ENCODE measurements at places on chromosomes 16 and 17.

DNA sequence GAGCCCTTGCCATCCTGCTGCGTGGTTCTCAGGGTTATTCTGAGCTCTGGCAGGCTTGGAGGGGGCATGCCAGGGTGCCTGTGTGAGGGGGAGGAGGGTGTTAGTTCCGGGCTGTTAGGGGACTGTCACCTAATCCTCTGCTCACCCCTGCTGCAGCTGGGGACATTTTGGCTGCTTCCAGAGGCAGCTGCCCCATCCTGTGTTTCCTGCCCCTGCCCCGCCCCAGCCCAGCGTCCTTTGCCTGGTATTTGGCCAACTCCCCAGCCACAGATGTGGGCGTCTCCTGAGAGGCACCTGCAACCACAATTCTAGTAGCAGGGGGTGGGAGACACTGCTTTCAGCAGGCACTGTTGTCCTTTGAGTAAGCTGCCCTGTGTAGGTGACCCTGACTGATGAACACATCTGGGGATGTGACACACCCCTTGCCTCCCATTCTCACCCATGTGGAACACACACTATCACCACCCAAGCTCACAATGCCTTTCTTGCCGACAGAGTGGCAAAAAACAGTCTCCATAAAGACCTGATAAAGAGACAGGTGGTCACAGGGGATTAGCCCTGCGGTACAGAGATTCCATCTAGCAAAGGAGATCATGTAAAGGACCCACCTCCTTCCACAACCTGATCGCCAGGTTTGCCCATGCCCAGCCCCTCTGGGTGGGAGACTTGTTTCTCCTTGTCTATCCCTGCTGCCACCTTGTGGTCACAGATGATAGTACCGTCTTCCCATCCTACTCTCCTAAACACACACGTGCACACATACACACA, at the start of gene CHRNE:
CHRNE (minus strand) TSS at position 48 of the 768 bp plus-strand sequence; CDS start at position 13, 35 bp downstream.
- peak; percentile 84 for DNase-seq

DNA sequence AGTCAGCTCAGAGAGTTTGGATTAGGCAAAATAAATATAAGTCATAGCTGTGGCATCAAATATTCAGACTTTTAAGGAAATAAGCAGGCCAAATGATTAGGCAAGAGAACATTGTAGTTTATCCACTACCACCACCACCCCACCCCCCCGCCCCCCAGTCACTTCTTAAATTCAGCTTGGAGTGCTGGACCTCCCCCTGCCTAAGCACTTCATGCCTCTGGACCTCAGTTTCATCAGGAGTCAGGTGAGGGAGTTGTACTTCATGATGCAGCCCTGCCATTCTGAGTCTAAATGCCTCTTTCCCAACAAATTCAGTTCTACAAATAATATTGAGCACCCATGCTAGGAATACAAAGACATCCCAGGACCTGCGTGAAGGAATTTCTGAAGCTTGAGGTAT, 2.0 kb downstream of the POLR2C start:
- DNase-seq: no peak

GRCh38 chr16:57807968-57808528, 5.8 kb upstream of the KIFC3 start:
- peak; percentile 73 for DNase-seq

- DNase-seq: no peak
Observed at GRCh38 chr17:65690626-65691310, 129.3 kb upstream of the AXIN2 start.

GRCh38 chr16:89855301-89855945, 18.0 kb upstream of the TCF25 start:
- DNase-seq: no peak

- no peak for DNase-seq
Observed at GRCh38 chr16:631808-632358, 1.1 kb downstream of the WFIKKN1 start.

GRCh38 chr16:88643644-88643932, 5.2 kb downstream of the IL17C start:
- DNase-seq: no peak

DNA sequence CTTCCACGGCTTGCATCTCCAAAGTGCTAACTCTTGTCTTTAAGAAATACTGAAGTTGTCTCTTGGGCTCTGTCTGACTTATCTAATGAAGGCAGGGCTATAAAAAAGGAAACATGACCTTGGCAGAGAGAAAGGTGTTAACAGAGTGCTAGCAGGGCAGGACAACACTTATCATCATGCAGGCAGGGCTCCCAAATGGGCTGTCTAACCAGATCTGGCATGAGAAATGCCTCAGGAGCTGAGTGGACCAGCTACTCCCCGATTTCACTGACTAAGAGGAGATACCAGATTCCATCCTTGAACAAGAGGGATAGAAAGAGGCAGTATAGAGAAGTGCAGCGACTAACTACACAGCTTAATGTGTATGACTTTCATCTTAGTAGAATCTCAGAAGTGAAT, 32.6 kb downstream of the PMP22 start:
- DNase-seq: no peak

- no peak for DNase-seq
Observed at GRCh38 chr16:77213542-77214106, 14.4 kb downstream of the SYCE1L start.

DNA sequence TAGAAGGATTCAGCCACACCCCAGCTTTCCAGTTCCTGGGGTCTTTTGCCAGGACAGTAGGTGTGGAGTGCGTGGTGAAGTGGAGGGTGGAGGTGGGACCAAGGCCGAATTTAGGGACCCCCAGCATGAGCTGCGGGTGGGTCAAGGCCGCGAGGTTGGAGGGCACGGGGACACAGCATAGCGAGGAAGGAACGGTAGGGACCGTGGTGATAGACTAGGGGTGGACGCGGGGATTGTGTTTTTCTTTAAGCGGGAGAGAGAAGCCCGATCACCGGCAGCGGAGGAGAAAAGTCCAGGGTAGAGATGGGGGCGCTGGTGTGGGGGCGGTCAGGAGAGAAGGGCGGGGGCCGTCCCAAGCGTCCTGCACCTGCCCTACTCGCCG, 261 bp upstream of the B4GALNT2 start:
- DNase-seq: no peak

All from ecto neural progenitor cell (in vitro differentiated cells).